ENCODE measurements at places on chromosomes 16 and 17.

DNA sequence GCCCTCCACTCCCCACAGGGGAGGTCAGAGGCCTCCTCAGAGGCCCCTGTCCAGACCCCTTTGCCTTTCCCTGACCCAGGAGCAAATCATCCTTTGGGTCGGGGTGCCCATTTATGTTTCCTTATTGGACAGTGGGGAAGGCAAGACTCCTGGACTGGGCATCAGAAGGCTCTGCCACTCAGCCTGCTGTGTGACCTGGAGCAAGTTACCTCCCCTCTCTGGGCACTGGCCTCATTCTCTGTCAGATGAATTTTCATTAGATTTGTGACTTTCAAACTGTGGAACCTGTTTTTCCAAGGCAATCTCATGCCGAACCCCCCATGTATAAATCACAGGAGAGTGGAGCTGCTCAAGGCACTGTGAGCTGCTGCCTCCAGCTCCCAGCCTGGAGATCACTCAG, 47.0 kb upstream of the TOB1 start:
- DNase-seq = no peak

GRCh38 chr16:30377050-30377811, 2.6 kb downstream of the MYL11 start:
- no peak for DNase-seq

DNA sequence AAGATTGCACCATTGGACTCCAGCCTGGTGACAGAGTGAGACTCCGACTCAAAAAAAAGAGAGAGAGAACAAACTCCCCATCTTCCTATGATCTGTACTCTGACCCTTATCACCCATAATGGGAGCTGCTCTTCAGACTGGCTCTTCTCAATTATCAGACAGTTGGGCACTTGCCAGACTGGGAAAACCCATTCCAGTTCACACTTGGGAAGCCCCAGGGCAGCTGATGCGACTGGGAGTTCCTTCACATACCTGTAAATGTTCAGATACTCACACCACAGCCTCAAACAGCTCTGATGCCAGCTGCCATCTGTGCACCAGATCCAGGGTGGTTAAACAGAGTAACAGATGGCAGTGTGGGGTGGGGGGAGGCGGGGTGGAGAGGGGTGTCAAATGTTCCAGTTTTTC, 23.8 kb upstream of the TMEM101 start:
- DNase-seq = no peak

GRCh38 chr16:50857881-50858280, 116.0 kb downstream of the CYLD start:
- DNase-seq = no peak

- no peak for DNase-seq
Measured at GRCh38 chr16:76351441-76351840, 74.2 kb downstream of the CNTNAP4 start.
